ENCODE measurements at places on chromosomes 11 and 22.
A peak's percentile ranks its signal among the peaks of the same experiment; 100 is the strongest.

DNA sequence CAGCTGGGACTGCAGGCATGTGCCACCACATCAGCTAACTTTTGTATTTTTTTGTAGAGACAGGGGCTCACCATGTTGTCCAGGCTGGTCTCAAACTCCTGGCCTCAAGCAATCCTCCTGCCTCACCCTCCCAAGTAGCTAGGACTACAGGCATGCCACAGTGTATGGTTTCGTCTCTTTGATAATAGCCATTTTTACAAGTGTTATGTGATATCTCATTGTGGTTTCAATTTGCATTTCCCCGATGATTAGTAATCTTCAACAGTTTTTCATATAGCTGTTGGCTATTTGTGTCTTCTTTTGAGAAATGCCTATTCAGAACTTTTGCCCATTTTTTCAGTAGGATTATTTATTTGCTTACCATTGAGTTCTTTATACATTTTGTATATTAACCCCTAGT, 9.0 kb upstream of the MTMR3 start:
- no peak for DNase-seq

DNA sequence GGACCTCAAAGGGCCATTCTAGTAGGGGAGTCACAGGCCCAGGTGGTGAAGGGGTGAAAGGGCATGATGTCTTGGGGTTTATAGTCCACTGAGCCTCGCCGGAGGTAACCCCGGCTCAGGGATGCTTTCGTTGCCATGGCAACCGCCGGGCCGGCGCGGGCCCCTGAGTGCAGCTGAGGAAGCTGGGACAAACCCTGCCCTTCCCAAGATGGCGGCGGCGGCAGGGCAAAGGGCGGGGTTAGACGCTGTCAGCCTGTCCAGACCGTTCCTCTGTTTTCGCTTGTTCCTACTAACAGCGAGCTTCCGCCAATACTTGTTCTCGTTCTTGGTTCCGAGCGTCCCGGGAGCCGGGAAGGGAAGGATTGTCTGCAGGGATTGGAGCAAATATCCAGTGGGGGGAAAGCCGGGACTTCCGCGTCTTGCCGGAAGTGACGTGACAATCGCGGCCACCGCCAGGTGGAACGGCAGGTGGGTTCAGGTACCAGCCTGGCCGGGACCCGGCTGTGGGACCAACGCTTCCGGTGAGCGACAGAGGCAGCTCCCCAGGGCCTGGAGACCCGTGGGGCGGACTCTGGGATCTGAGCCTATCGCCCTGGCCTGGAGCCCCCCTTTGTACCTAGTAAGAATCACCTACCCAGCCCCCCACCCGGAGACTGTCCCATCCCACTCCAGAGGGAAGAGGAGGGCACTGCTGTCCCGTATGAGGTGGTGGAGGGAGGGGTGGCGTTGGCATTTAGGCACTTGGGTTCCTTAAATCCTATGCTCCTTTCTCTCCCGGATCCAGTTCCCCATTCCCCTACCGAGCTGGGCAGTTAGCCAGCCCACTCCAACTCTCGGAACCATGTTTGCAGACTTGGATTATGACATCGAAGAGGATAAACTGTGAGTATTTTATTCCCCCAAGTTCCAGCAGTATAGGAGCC, at the start of gene PICK1:
TSS of gene PICK1 (plus strand) at position 436 of the 923 bp plus-strand sequence. CDS start at position 842, 406 bp downstream.
- DNase-seq = peak; percentile 59

- peak; percentile 12 for DNase-seq
Measured at GRCh38 chr11:26276798-26277424, 55.0 kb upstream of the ANO3 start.

DNA sequence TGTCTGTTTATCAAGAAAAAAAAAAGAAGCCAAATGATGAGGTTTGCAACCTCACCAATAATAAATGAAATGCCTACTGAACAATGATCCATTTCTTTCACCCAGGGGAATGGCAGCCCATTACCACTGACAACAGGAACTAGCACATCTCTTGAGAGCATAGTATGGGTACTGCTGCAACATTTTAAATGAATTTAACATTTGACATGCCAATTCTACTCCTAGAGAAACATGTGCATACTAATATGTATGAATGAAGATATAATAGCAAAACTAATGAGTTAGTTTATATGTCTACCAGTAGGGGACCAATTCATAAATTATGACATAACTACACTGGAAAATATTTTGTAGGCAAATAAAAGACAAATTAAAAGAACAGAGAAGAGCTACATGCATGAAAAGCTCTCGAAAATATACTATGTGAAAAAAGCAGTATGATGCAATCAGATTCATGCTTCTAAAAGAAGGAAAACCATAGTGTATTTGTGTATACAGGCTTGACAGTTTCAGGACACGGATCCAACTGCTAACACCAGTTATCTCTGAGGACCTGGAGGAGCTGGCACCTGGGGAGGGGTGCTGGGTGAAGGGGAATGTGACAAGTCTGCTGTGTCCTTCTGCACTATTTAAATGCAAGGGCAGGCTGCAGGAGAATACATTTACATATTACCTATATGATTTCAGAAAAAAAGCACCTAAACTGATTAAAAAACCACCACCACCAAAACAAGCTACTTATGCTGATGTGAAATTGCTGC, 6.9 kb downstream of the SMCO4 start:
- no peak for DNase-seq

DNA sequence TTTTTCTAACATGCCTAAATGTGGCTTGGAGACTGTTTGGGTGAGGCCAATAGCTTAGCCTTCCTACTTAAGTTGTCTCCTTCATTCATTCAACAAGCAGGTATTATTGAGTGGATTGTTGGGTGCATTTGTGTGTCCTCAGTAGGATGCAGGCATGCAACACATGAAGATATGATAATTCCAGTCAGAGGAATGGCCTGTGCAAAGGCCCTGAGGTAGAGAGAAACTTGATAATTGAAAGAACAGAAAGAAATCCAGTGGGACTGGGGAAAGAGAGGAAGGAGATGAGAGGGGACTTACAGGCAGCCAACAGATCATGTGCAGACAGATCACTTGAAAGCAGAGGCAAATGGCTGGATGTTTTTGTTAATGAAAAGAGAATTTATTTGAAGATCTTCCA, 15.3 kb upstream of the PRAME start:
- no peak for DNase-seq

- DNase-seq = no peak
Measured at GRCh38 chr11:3055891-3056290, 1.3 kb downstream of the CARS1 start.

GRCh38 chr22:42944409-42944808, 70.5 kb downstream of the PACSIN2 start:
- no peak for DNase-seq

DNA sequence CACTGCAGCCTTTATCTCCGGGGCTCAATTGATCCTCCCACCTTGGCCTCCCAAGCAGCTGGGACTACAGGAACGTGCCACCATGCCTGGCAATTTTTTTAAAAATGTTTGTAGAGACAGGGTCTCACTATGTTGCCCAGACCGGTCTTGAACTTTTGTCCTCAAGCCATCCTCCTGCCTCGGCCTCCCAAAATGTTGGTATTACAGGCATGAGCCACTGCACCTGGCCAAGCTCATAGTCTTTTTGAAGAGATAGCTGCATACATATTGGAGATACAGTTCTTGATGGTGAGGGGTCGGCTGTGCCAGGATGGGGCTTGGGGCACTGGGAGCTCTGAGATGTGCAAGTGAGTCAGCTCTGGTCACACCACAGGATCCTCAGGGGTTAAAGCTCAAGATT, 53.2 kb downstream of the CHRDL2 start:
- DNase-seq = no peak

DNA sequence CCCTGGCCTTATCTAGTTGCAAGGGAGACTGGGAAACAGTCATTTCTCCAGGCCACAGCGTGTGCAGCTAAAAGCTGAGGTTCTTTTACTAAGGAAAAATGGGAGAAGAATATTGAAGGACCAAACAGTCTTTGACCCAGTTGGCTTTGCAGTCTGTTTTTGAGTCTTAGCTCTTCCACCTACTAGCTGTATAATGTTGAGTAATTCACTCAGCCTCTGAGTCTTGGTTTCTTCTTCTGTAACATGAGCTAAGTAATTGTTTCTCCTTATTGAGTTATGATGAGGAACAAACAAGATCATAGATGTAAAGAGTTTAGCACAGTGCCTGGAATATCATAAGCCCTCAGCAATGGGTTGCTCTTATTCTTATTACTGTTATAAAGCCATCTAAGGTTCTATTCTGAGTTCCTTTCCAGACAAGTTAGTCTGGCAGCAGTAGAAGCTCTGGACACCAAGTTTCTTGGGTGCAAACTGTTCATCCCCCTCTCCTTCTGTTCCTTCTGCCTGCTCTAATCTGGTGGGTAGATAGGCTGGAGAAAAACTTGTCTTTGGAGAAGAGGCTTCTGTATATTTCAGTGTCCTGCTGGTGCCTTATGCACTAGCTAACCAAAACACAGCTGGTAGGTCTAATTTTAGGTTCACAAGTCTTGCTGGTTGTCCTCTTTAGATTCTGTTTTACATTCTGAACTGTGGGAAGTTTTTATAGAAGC, 13.5 kb downstream of the TRIM44 start:
- DNase-seq = no peak

- DNase-seq = no peak
Measured at GRCh38 chr11:124238512-124238911, 2.4 kb upstream of the OR8G1 start.

- no peak for DNase-seq
Measured at GRCh38 chr11:106495046-106495445, 417.6 kb downstream of the AASDHPPT start.

DNA sequence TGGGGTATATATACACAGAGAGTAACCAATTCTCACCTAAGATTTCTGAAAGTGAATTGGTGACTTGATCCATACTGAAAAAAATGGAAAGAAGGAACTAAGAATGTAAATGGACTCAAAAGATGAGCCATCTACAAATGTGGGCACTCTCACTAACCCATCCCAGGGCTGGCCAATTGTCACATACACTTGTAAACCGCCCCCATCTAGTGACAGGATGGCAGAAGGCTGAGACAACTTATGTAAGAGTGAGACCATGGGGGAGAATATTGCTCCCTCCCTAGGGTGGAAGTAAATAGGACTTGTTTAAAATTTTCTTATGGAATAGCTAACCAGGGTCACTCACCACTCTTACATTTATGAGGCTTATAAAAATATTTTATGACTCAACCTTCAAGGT, 377.1 kb upstream of the ISX start:
- DNase-seq = no peak

DNA sequence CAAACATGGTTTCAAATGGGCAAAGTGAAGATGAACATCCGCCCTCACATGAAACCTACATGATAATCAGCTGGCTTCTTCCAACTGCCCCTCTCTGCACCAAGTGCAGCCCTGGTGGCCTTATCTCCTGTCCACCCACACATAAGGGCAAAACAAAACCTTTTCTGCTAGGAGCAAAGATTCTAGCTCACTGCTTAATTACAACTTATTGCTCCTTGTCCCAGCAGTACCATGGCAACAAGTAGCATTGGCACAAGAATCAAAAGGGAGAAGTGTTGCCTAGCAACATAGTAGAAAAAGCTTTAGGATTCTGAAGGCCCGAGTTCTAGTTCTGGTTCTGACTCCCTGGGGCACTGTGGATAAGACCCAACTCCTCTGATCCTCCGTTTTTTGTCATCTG, 68.7 kb upstream of the BMAL1 start:
- no peak for DNase-seq

DNA sequence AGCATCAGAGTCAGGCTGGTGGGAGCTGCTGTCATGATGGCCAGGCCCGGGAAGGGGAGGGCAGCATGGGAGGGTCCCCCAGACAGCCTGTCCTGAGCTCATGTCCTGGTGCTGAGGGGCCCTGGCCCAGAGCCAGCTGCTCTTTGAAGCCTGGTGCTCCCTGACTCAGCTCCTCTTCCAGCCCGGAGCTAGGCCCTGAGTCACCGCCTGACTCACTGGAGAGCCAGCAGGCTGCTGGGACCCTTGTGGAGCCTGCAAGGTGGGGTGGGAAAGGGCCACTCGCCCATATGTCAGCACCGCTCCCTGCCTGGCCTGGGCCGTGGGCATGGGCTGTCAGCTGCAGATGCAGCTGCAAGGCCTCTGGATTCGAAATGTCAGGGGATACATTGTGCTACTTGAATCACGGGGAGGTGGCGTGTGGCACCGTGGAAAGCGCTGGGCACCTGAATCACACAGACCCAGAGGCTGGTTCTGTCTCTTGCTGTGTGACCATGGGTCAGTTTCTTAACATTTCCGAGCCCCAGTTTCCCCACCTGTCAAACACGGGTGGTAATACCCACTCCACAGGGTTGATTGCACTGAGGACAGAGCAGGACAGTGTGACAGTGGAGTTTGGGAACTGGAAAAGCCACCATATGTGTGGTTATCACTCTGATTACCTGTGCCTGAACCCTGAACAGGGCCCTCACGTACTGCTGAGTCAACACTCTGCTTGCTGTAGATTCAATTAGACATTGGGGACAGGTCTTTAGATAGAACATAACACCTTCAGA, 4.4 kb downstream of the CACNA1I start:
- DNase-seq = no peak

- DNase-seq = no peak
Measured at GRCh38 chr22:44275631-44275995, 37.1 kb downstream of the SHISAL1 start.

DNA sequence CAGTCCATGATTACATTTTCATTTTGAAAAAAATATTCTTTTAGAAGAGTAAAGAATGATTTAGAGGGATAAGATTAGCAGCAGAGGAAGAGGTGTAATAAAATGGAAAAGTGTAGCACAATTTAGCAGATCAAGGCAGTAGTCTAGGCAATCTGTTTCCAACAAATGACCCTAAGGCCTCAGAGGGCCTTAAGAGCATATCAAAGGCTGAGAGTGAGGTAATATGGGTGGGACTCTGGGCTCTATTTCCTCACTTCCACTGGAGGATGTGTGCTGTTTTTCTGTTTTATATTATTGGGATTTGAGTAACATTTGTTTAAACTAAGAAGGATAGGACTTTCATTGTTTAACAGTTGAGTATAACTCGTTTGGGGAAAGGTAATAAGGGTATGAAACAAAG, 28.8 kb downstream of the CCDC81 start:
- no peak for DNase-seq

DNA sequence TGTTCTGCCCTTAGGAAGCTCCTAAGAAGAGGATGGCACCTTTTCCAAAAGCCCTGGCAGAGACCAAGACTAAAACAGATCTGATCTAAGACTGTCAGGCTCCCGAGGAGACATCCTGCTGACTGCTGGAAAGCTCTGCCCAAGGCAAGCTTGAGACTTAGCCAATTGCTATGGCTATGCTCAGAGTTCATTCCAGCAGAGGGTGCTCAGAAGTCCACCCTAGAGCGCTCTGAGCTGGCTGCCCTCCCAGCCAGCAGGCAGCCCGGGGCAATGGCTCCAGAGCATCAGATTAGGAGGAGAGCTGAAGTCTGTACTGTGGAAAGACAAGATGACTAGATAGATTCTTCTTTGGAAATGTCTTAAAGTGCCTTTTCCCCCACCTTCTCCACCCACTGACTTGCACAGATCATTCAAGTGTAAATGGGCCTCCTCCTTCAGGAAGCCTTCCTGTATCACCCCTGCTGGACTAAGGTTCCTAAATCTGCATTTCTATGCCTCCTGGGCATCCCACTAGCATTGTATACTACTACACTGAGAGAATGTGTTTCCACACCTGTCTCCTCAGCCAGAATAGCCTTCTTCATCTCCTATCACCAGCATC, 23.4 kb downstream of the LRRC55 start:
- no peak for DNase-seq
